ENCODE measurements at places on chromosomes 1 and 21. TPM values are rescaled to one million over a fixed set of nuclear protein-coding genes. Genes with fewer than 3 reads are reported as not detected.

The SLC35A3 gene
- 39.7 TPM for total RNA-seq

The SPRR2G gene
- total RNA-seq, result not detected

The C1orf141 gene
- not detected for total RNA-seq

The KRTAP7-1 gene
- not detected for total RNA-seq

The LINGO4 gene
- not detected for total RNA-seq

The ETV3L gene
- not detected for total RNA-seq

The GRIK1 gene
- total RNA-seq, result 3.0 TPM

The RGS13 gene
- 4.4 TPM for total RNA-seq

- DNase-seq, result peak; percentile 93
Observed at GRCh38 chr1:42165511-42166210, 1.1 kb upstream of the GUCA2A start.

DNA sequence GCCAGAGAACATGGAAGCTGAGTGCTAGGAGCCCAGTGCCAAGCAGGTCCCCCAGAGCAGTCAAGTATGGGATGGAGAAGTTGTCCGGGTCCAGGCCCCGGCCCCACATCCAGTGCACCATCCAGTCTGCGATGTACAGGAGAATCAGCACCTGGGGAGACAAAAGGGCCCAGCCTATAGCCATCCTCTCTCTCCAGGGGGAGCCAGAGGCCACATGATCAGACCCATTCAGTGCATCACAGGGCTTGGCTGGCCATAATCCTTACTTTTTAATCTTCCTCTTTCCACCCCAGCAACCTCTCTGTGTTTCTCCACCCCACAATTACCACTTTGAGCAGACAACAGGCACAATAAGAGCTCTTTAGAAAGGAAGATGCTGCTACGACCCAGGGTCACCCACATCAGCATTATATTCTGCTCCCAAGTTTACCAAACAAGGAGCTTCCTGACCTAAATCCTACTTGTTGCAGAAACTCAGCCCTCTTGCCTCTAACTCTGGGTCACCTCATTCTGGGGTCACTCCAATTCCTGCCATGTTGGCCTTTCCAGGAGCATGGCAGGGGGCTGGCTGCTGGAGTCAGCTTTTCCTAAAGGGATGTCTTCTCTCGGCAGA lies 16.4 kb upstream of the RAB29 start:
- peak; percentile 77 for DNase-seq

- peak; percentile 75 for DNase-seq
Observed at GRCh38 chr1:25799935-25800702, at the start of gene SELENON. Gene SELENON, plus strand, starts transcription at chr1:25800193. Its CDS starts 38 bp downstream, at chr1:25800231.

DNA sequence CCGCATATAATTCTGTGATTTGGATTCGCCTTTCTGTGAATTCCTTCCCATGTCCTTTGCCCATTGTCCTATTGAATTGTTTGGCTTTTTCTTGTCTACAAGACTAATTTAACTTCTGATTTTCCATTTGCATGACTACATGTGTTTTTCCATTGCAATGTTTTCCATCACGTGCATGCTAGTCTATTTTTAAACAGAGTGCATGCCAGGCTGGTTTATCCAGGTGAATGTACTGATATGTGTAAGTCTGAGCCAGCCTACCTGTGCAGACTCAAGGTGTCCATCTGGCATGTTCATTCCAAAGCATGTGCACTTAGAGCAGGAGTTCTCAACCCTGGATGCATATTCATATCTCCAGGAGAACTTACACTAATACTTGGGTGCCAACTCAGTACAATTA lies 59.7 kb downstream of the INAVA start:
- DNase-seq, result no peak

GRCh38 chr1:217139513-217139912 lies 416.3 kb upstream of the ESRRG start:
- DNase-seq, result no peak

- no peak for DNase-seq
Observed at GRCh38 chr21:40714536-40714935, 132.4 kb downstream of the DSCAM start.

- DNase-seq, result no peak
Observed at GRCh38 chr1:43238991-43239469, 30.8 kb upstream of the TMEM125 start.

DNA sequence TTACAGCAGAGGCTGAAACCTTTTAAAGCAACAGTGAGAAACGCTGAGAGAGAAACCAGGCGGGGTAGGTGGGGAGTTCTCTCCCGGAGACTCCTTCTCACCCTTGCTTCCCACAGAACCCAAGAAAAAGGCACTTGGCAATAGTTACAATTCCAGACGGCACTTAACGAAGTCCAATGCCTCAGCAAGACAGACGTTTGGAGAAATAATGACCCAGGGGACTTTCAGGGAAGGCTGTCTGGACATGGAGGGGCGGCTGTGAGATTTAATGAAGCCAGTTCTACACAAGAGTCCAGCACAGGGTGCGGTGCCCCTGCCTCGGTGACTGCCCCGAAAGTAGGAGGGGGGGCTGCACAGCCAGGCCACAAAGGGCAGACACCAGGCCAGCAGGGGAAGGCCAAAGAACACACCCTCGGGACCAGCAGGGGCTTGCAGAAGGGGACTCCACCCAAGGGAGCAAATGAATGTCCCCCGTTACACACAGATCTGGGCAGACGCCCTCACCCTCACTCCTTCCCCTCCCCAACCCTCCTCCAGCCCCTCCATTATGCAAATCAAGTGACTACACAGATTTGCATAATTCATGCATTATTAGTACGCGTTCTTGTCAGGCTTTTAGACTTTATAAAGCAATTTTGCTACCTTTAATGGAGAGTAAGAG lies 26.3 kb downstream of the KCNN3 start:
- DNase-seq, result no peak

GRCh38 chr1:235843461-235843961 lies 23.2 kb downstream of the LYST start:
- peak; percentile 47 for DNase-seq

DNA sequence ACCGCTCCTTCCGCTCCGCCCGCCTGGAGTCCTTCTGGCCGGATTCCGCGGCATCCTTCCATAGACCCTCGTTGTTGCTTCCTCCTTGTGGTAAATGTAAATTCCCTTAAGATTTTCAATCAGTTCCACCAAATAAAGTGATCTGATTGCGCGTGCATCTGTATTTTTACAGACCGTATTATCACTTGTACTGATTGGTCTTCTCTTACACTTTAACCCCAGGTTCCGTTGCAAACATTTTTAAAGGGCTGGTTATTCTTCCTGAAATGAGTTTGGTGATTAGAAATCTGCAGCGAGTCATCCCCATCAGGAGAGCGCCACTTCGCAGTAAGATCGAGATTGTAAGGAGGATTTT lies 483 bp downstream of the YBEY start:
- no peak for DNase-seq

DNA sequence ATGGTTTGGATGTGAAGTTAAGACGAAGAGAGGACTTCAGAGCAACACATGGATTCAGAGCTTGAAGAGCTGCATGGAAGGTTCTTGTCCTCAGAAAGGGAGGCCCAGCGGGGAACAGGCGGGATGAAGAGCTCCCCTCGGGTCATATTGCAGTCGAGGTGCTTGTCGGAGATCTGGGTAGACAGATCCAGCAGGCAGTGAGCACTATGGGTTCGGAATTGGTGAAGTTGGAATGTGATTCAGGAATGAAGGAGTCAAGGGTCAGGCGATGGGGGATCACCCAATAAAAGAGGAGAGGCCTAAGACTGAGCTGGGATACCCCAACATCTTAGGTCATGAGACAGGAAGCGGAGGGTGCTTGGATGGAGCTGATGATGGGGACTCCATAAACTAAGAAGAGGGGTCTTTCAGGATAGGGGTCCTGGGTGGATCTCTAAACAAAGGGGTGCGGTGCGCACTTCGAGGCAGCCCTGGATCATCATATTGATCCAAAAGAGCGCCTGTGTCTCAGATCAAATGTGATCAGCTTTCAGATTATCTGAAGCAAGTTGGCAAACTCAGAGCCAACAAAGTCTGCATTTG lies 176.3 kb upstream of the VAMP3 start:
- no peak for DNase-seq

DNA sequence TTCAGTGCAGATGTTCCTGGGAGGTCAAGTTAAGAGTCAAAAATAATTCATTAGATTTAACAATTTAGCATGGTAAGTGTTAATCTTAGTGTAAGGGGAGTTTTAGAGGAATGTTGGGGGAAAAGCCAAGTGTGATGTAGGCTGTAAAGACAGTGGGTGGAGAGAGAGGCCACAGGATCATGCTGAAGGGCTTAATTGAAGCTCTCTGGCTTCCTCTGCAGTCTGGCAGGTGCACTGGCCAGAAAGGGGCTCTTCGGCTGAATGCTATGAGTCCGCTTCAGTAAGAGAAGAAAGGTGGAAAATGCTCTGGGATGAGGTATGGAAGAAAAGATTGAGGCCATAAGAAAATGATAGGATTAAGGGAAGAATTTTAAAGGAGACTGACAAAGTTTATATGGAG lies 3.0 kb downstream of the BRDT start:
- no peak for DNase-seq

DNA sequence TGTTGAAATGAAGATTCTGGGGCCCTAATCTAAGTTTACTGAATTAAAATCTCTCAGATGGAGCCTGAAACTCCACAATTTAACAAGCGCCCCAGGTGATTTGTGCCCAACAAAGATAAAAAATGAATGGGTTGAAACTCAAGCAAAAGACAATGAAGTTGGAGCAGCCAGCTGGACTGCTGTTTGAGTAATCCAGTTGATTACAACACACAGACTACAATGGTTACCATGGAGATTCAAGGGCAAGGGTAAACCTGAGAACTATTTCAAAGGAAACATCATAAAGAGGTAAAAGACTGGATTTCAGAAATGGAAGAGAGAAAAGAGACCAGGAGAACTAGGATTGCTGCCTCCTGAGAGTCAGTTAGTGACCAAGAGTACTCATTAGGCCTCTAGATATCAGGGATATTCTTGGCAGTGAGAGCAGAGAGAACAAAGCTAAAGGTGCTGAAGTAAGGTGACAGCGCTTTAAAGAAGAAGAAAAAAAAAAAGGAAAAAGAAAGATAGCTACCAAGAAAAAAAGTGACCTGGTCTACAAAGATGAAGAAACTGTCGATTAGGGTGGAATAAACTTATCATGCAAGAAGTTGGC lies 44.5 kb downstream of the LRRC53 start:
- peak; percentile 23 for DNase-seq

GRCh38 chr1:146032631-146033219 lies 11.2 kb upstream of the HJV start:
- DNase-seq, result peak; percentile 58

DNA sequence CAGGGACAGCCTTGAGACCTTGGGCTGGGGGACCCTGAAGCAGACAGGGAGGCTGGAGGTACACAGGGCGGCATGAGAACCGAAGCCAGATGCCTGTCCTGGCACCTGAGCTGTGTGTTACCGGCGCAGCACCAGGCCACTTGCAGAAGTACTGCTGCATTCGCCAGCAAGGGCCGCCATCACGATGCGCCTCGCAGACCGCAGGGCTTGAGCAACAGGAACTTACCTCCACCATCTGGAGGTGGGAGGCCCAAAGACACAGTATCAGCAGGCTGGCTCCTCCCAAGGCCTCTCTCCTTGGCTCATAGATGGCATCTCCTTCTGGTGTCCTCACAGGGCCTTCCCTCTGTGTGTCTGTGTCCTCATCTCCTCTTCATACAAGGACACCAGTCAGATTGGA lies 90.1 kb downstream of the PRDM16 start:
- DNase-seq, result no peak

GRCh38 chr1:200670242-200671118 lies 773 bp upstream of the DDX59 start:
- peak; percentile 59 for DNase-seq

DNA sequence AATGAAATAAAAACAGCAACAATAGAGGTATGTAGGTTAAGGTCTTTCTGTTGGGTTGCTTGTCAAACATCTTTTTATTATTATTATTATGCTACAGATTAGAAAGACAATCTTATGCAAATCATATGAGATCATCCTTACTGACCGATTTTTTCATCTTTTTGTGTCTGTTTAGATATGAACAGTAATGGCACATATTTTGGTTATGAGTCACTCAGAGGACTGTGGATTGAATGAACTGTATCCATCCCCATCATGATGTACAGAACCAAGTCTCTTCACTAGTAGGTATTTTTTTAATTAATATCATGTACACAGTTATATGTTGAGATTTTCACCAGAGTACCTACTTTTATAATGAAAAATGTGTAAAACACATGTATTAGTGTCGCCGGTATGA lies 159.1 kb downstream of the CHRM3 start:
- no peak for DNase-seq

DNA sequence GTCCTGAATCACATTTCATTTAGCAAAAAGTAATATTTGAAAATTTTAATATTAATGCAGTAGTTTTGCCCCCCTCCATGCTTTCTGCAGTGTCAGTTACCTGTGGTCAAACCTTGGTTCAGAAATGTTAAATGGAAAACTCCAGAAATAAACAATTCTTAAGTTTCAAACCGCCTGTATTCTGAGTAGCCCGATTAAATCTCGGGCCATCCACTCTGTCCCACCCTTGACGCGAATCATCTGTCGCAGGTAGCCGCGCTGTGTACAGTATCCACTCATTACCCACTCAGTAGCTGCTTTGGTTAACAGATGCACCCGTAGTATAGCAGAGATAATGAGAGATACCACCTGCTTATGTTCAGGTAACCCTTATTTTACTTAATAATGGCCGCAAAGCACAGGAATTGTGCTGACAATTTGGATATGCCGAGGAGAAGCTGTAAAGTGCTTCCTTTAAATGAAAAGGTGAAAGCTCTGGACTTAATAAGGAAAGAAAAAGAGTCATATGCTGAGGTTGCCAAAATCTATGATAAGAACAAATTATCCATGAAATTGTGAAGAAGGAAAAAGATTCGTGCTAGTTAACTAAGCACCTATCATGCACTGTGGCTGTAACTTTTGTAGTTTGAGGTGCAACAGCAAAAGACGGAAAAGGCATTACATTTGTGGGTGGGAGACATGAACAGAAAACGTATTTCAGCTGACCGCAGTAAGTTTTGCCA lies 889 bp upstream of the SCYL3 start:
- DNase-seq, result peak; percentile 8

DNA sequence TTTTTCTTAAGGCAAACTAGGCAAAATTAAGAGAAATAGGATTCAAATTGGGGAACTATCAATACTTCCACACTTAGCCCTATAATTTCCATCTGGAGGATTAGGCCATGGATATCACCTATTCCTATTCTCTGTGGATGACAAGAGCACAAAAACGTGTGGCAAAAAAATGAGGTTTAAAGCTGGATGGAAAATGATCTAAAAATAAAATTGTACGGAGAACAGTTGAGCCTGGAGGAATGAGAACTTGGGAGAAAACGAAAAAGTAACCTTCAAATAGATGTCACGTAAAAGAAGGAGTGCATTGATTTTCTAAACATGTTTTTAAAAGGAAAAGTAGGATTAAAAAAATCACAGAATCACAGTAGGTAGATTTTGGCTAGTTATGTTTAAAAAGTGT lies 55.7 kb downstream of the RGS4 start:
- DNase-seq, result no peak

- DNase-seq, result no peak
Observed at GRCh38 chr1:56864430-56864829, 9.8 kb downstream of the C8A start.

DNA sequence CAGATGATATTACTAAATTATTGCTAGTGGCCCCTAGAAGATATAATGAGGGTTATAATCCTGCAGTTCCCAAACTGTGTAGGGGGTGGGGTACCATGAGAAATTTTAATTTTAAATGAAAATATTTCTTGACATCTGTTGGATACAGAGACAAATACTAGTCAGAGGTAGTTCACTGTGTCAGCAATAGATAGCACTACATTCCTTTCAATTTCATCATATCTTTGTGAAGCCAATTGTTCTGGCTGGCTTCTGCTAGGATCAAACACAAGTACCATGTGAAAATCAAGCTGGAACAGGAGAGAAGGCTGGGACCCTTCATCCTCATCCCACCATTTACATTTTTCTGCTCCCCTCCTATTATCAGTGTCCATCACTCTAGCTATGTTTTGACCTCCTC lies 208.1 kb downstream of the USH2A start:
- DNase-seq, result no peak

- peak; percentile 57 for DNase-seq
Observed at GRCh38 chr1:41239988-41240610, 2.0 kb downstream of the SCMH1 start.
